ENCODE measurements at places on chromosomes 7 and 10.

- DNase-seq: peak; percentile 64
Measured at GRCh38 chr7:102404005-102404861, 8.1 kb downstream of the PRKRIP1 start.

DNA sequence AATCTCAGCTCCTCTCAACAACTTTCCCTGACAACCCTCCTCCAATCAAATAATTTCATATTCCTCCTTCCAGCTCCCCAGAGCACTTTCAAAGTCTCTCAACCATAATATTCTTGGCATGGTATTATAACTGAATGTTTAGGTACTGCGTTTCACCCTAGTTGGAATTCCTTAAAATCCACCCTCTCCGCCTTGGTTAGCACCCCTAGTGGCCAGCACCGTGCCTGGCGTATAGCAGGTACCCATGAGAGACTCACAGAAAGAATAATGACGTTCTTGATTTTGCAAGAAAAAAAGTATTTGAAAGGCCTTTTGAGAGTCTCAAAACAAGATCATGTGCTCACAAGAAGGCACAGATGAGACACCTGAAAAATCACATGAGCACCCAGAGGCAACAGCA, 50.9 kb downstream of the GLI3 start:
- no peak for DNase-seq

GRCh38 chr10:96441322-96441885, 72.3 kb downstream of the TLL2 start:
- no peak for DNase-seq

GRCh38 chr10:123847686-123848432, 43.7 kb downstream of the CPXM2 start:
- no peak for DNase-seq

GRCh38 chr7:77351539-77352004, 64.6 kb downstream of the GSAP start:
- DNase-seq: no peak

- DNase-seq: no peak
Measured at GRCh38 chr10:29119374-29119773, 169.5 kb upstream of the LYZL1 start.

- DNase-seq: no peak
Measured at GRCh38 chr7:136030330-136030729, 53.2 kb upstream of the MTPN start.

DNA sequence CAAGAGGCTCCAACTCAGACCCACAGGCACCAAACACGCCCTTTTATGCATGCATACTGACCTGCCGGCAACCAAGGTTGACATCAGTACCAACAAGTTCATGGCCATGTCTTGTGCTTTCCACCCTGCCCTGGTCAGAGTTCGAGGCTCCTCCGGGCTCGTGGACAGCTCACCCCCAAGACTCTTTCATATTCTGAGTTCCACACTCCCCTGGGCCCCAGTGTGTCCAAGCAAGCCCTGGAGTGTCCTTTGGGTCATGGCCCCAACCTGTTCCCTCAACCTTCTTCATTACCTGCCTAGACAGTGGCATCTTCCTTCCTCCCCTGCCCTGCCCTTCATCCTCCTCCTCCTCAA, 40.5 kb downstream of the HIF1AN start:
- DNase-seq: no peak

GRCh38 chr7:100577507-100577906, 3.8 kb upstream of the SAP25 start:
- DNase-seq: no peak

DNA sequence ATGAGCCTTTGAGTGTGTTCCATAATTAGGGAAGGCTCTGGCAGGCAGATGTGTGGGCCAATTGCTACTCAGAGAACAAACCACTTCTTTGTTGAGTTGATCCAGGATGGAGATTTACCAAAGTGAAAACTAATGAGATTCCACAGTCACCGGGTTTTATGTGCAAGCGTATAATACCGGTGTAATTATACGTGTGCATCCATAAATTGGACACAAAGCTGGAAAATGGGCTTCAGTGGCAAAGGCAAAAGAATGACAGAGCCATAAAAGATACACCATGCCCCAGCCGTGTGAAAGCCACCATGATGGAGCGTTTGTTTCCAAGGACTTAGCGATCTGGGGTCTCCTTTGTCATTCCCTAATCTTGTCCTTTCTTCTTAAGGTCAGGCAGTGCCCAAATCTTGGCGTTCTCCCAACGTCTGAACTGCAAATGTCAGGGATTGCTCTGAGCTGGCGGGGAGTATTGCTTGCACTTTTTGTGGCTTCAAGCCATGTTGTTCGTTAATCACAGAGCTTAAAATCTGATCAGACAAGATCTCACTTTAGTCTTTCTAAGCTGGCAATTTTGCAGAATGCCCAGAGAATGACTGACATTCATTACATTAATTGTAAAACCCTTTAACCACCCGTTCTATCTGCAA, 70.1 kb downstream of the NPTX2 start:
- DNase-seq: peak; percentile 15

- DNase-seq: no peak
Measured at GRCh38 chr7:22142572-22142971, 196.9 kb upstream of the CDCA7L start.

GRCh38 chr7:35492451-35493175, 202.3 kb downstream of the HERPUD2 start:
- DNase-seq: peak; percentile 1

DNA sequence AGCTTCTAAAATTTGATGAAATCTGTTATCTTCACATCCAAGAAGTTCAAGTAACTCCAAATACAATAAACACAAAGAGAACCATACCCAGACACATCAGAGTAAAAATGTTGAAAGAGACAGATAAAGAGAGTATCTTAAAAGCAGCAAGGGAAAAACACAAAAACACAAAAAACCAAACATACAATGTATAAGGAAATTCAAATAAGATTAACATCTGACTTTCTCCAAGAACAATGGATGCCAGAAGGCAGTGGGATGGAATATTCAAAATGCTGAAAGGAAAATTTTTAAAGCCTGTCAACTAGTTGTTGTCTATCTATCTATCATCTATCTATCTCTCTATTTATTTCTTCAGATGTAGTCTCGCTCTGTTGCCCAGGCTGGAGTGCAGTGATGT, 72.4 kb upstream of the MKLN1 start:
- no peak for DNase-seq

GRCh38 chr7:69775231-69775771, 177.0 kb downstream of the AUTS2 start:
- DNase-seq: no peak

GRCh38 chr7:20412032-20412431, 81.3 kb downstream of the ITGB8 start:
- DNase-seq: no peak

- DNase-seq: no peak
Measured at GRCh38 chr10:14758994-14759664, 15.6 kb downstream of the FAM107B start.

DNA sequence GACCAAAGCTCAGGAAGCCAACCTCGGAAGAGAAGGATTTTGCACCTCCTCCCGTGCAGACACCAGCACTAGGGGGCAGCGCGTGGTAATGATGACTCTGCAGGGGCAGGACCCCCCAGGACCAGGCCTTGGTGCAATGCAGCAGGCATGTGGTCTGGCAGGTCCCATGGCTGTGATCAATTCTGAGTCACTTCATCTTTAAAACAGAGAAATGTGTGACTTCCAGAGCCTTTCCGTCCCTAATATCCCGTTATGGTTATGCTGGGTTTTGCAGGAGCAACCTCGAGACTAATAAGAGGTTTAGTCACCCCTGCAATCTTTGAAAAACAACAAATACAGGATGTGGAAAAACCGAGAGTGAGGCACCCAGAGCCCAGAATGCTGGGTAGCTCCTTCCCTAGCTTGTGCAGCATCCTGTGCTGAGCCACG, 30.2 kb upstream of the GJD4 start:
- DNase-seq: no peak

- DNase-seq: peak; percentile 78
Measured at GRCh38 chr10:13659887-13660550, 73.3 kb downstream of the PRPF18 start.

- no peak for DNase-seq
Measured at GRCh38 chr10:8543361-8544056, 489.0 kb downstream of the GATA3 start.

- no peak for DNase-seq
Measured at GRCh38 chr10:4144817-4145216, 359.8 kb upstream of the KLF6 start.

- DNase-seq: no peak
Measured at GRCh38 chr7:91824201-91824600, 56.3 kb downstream of the MTERF1 start.

- no peak for DNase-seq
Measured at GRCh38 chr7:23165316-23165715, 16.5 kb upstream of the NUP42 start.
